ENCODE measurements at places on chromosomes 5 and 9. TPM values are rescaled to one million over a fixed set of nuclear protein-coding genes. Genes with fewer than 3 reads are reported as not detected.

Gene MUSK
- 1.7 TPM for total RNA-seq

Gene ZNF300
- total RNA-seq, result 5.1 TPM

Gene PDLIM4
- 43.3 TPM for total RNA-seq

Gene IRX2
- 2.0 TPM for total RNA-seq

Gene C9orf85
- total RNA-seq, result 19.5 TPM

Gene C5orf58
- not detected for total RNA-seq

Gene ZNF782
- 4.0 TPM for total RNA-seq

Gene MATR3
- 196 TPM for total RNA-seq

Gene WDR31
- 4.0 TPM for total RNA-seq

Gene CTXN3
- total RNA-seq, result not detected

Gene LECT2
- not detected for total RNA-seq

Gene SOHLH1
- total RNA-seq, result not detected

Gene ZNF454
- total RNA-seq, result 2.5 TPM

Gene PCDHB12
- total RNA-seq, result 0.15 TPM

Gene SHOC1
- total RNA-seq, result under 0.01 TPM

Gene PDE6A
- total RNA-seq, result not detected

Gene CDX1
- 0.17 TPM for total RNA-seq

Gene COQ4
- total RNA-seq, result 17.0 TPM

Gene CRB2
- not detected for total RNA-seq

Gene IL13
- total RNA-seq, result not detected

Gene PCDHA3
- total RNA-seq, result 0.17 TPM

Gene TPRN
- total RNA-seq, result 11.6 TPM

Gene HMMR
- 61.5 TPM for total RNA-seq

Gene GRM6
- not detected for total RNA-seq

Measured in smooth muscle cell of trachea (primary cell).